ENCODE measurements at places on chromosomes 6 and 20. TPM values are rescaled to one million over a fixed set of nuclear protein-coding genes. Genes with fewer than 3 reads are reported as not detected.

The SLC35B2 gene
- total RNA-seq = 33.2 TPM

The OR2B2 gene
- total RNA-seq = not detected

The CPXM1 gene
- 12.0 TPM for total RNA-seq

The FERMT1 gene
- total RNA-seq = 3.0 TPM

The COL19A1 gene
- 7.6 TPM for total RNA-seq

The SLPI gene
- not detected for total RNA-seq

The HLA-DQA1 gene
- 0.92 TPM for total RNA-seq

The BPIFB4 gene
- not detected for total RNA-seq

The ENPP1 gene
- total RNA-seq = 3.0 TPM

The TBX18 gene
- 7.6 TPM for total RNA-seq

The PBOV1 gene
- total RNA-seq = not detected

The SLC24A3 gene
- 50.5 TPM for total RNA-seq

The SEL1L2 gene
- total RNA-seq = 0.23 TPM

The MUCL3 gene
- total RNA-seq = not detected

The CYB5R4 gene
- 7.4 TPM for total RNA-seq
